ENCODE measurements at places on chromosomes 2 and 18.

DNA sequence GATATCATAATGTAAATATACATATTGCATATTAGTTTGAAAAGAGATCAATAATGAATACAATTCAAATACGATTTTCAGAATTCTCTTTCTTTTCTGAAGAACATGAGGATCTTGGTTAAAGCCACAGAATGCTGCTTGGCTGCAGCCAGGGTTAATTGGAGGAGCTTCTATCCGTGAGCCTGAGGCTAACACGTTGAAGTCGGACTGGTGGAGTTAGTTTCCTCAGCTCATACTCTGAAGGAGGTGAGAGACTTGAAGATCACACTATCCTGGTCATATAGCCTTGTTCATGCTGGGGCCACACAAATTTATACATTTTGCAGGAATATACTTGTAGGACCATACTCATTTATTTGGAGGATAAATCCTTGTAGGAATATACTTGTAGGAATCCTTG is 335.8 kb downstream of the TRIB2 start:
- DNase-seq: no peak

- DNase-seq: no peak
These were observed 90.9 kb downstream of the RNF144A start for GRCh38 chr2:7007846-7008741.

DNA sequence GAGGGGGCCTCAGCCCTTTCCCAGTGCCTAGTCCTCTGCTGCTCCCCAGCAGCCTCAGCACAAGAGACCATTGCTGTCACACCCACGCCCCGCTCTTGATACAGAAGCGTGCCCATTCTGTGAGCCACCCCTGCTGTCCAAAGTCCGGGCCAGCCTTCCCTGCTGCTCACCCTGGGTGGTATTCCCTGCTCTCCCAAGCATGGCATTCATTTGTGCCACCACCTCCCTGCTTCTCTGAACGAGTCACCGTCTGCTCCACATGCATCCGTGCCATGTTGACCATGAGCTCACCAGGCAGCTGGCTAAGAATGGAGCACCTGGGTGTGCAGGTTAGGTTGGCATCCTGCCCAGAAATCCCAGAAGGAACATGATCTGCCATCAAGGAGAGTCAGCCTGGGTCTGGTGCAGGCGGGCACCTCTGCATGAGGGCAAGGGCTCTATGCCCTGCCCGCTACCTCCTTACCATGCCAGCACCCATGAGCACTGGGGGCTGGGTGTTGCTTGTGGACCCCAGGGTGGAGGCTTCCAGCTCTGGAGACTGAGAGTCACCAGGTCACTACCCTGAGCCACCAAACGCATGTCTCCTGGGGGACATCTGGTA is 63.0 kb downstream of the TWIST2 start:
- no peak for DNase-seq

DNA sequence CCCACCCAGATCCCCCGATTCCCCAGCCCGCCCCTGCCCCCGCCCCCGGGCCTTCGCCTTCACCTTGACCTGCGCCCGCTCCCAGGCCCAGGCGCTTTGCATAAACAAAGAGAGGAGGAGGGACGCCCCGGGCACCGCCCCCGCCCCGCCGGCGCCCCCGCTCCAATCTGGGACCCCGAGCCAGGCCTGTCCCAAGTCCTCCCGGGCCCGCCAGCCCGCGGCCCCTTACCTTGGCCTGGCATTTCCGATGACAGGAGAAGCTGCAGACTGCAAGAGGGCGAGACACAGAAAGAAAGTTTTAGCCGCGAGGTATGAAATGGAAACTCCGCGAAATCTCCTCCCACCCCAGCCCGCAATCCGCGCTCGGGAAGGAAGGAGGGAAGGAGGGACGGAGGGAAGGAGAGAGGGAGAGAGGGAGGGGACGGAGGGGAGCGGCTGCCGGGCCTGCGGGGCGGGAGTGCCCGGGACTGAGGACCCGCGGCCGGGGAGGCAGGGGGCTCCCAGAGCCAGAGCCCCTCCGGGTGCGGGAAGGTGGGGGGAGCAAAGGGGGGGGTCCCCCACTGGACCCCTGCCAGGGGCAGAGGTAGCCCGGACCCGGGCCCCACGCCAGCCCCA is 24.2 kb downstream of the TNS1 start:
- no peak for DNase-seq

DNA sequence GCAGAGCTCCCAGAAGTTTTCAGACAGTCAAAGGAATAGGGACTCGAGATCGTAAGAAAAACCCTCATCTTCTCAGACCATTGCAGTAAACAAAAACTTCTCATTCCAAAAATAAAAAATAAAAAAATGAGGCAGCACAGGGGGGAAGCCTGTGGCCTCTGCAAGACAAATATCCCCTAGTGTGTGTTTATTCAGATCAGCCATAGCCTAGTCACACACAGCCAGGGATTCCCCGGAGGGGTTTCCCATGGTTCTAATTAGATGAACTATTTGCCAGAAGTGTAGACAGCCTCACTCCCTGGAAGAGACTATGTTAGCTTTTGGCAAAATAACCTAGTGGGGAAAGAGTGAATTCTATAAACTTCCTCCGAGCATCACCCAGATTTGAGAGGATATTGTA is 122.9 kb upstream of the KLF7 start:
- no peak for DNase-seq

- no peak for DNase-seq
These were observed 15.5 kb downstream of the FBXO11 start for GRCh38 chr2:47890711-47891368.

DNA sequence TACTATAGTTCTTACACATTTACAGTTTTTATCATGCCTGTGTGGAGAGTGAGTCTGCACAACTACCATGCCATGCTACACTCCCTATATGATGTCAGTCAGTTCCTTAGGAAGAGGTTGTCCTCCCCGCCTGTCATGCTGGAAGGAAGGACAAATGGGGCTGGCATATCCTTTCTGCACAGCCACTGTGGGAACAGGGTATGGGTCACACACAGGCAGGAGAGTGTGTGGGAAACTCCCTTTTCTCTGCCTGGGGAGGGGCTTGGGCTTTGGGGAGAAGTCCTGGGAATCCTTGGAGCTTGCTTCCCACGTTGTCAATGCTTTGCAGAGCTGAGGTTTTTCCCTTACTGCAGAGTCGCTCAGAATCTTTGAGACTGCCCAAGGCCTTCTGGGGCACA is 232.1 kb downstream of the PRKCE start:
- no peak for DNase-seq

DNA sequence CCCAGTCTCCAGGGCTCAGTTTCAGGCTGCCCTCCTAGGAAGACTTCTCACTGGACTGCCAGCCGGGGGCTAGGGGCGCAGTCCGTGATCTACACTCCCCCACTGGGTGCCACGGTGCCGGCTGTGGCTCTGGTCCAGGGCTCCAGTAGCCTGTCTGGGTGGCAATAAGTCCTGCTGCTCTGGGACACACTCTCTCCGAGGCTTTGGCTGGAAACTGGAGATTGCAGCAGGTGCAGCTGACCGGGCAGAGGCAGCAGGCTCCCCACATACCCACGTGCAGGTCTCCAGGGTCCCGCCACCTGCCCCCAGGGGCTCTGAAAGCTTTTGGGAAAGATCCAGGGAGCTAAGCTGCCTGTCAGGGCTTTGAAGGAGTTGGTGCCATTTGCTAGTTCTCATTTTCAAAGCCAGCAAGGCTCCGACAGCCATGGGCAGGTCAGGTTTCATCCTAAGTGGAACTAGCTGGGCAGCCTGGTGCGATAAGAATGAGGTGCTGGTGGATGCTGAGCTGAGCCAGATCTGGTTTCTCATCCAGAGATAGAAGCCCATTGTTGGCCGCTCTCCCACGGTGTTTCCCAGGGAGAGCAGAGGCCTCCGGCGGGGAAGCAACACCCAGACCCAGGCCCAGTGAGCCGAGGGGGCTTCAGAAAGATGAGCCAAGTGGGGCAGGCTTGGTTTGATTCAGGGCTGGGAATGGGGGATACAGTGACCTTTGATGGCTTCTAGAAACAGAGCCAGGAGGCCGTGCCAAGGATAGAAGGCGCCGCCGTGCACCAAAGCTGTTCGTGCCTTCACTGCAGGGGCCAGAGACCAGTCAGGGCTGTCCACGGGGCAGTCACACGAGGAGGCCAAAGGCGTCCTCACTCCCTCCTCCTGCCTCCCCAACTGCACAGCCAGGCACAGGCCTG is 141.7 kb upstream of the GPC1 start:
- DNase-seq: no peak

- no peak for DNase-seq
These were observed 261.4 kb downstream of the CYP26B1 start for GRCh38 chr2:71886241-71886640.

- no peak for DNase-seq
These were observed 21.4 kb downstream of the DGKD start for GRCh38 chr2:233375490-233376314.

DNA sequence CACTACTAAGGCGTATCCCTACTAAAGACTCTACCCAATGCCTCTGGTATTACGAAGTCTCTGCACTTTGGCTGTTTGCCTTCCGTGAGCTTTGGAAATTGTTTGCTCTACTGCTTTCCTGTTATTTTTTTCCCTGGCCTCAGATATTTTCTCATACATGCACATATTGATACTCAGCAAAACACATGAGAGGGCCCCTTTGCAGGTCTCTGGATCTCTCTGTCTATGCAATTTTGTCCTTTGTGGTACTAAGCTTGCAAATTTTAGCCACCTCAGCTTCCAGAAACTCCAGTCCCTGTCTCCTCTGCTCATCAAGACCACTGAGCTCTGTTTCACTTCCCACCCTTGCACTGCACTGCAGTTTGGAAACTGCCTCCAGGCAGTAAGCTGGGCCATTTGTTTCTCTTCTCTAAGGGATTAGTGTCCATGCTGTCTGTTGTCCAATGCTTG is 46.6 kb downstream of the TAF1B start:
- DNase-seq: no peak

GRCh38 chr18:2304378-2305175 is 266.7 kb downstream of the METTL4 start:
- no peak for DNase-seq

DNA sequence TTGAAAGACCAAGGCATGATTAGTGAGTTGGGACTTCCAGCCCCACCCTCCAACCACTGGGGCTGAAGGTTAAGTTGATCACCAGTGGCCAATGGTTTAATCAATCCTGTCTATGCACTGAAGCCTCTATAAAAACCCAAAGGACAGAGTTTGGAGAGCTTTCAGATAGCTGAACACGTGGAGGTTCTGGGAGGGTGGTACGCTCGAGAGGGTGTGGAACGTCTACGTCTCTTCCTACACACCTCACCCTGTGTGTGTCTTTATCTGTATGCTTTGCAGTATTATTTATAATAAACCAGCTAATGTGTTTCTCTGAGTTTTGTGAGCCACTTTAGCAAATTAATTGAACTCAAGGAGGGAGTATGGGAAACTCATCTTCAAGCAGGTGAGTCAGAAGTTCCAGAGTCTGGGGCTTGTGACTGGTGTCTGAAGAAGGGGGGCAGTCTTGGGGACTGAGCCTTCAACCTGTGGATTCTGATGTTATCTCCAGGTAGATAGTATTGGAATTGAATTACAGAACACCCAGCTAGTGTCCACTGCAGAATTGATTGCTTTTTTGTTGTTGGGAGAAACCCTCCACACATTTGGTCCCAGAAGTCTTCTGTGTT is 20.3 kb downstream of the ACTR3 start:
- DNase-seq: peak; percentile 45

DNA sequence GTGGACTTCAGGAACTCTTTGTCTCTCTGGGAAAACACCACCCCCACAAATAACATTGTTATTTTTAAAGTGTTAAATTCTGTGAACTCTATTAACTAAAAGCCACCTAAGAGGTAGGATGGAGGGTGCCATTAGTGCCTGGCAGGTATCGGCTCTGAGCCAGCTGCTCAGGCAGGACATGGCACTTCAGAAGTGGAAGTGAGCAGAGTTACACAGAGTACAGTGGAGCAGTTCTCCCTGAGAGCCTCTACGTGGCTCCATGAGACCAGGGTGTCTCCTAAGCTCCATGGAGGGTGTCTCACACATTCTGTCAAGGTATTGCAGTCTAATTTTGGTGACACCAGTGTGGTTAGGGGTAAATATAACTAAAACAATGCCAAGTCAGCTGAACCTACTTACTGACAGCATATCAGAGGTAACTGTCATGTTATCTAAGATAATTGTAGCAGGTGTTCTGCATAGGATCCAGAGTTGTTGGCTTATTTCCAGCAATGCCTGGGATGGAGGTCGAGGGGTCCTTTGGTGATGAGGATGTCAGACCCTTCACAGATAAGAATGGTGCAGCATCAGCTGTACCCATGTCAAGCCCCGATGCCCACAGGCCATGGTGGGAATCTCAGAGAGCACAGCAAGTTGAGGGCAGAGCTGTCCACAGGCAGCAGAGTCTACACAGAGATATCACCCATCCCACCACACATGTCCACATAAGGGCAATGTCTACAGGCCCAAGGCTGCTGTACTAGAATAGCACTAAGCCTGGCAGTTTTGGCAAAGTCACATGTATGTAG is 8.6 kb upstream of the MALL start:
- DNase-seq: no peak

DNA sequence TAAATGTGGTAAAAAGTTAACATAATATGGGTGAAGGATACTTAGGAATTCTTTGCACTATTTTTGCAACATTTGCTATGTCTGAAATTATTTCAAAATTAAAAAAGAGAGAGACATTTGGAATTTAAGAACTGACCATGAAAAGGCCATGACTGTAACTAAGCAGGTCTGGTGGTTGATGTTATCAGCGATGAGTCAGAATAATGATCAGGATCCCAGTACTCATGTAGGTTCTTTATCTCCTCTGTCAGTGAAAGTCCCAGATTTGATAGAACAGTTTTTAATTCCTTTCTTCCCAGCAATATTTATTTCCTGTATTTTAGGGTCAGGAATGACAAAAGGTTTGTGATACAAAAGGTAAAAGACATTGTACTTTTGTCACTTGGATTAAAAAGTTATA is 242.4 kb upstream of the ZNF521 start:
- DNase-seq: no peak

DNA sequence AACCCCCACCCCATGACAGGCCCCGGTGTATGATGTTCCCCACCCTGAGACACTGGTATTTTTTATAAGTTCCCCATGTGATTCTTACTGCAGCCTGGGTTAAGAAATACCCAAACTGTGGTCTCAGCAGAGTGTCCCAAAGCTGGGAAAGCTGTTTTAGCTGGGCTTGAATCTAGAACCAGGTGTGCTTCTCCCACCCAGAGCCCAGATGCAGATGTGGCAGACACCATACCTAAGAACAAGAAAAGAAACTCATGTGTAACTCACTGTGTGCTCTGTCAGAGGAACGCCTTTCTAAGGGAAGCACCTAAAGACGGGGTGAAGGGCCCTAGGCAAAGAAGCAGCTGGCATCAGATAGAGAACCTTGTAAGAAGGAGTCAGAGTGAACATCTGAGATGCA is 23.9 kb downstream of the DOK1 start:
- no peak for DNase-seq
